ENCODE measurements at places on chromosomes 1 and 21. TPM values are rescaled to one million over a fixed set of nuclear protein-coding genes. Genes with fewer than 3 reads are reported as not detected.

Gene DNALI1
- polyA plus RNA-seq, result 2.1 TPM

Gene USH2A
- not detected for polyA plus RNA-seq

Gene KIF2C
- 0.27 TPM for polyA plus RNA-seq

DNA sequence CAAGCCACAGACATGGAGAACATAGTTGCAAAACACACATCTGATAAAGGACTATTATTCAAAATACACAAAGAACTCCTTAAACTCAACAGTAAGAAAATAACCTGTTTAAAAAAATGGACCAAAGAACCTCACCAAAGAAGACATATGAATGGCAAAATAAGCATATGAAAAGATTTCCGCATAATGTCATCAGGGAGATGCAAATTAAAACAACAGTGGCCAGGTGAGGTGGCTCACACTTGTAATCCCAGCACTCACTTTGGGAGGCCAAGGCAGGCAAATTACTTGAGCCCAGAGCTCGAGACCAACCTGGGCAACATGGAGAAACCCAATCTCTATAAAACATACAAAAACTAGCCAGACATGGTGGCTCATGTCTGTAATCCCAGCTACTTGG, 50.4 kb downstream of the PRPF38A start:
- DNase-seq, result no peak
- H3K36me3 ChIP-seq, result no peaks in the 10 kb centered on the region
- H3K27ac ChIP-seq, result no peak overlapping the region
- H3K27me3 ChIP-seq, result no peaks in the 10 kb centered on the region
- H3K4me1 ChIP-seq, result no peaks in the 10 kb centered on the region

GRCh38 chr1:99636647-99637175, 9.2 kb upstream of the PALMD start:
- no peaks in the 10 kb centered on the region for H3K4me1 ChIP-seq
- H3K27me3 ChIP-seq, result no peaks in the 10 kb centered on the region
- DNase-seq, result no peak
- no peak overlapping the region for H3K4me3 ChIP-seq
- no peaks in the 10 kb centered on the region for H3K36me3 ChIP-seq
- H3K27ac ChIP-seq, result no peak overlapping the region
